ENCODE measurements at places on chromosomes 2 and 18.
A peak's percentile ranks its signal among the peaks of the same experiment; 100 is the strongest.

DNA sequence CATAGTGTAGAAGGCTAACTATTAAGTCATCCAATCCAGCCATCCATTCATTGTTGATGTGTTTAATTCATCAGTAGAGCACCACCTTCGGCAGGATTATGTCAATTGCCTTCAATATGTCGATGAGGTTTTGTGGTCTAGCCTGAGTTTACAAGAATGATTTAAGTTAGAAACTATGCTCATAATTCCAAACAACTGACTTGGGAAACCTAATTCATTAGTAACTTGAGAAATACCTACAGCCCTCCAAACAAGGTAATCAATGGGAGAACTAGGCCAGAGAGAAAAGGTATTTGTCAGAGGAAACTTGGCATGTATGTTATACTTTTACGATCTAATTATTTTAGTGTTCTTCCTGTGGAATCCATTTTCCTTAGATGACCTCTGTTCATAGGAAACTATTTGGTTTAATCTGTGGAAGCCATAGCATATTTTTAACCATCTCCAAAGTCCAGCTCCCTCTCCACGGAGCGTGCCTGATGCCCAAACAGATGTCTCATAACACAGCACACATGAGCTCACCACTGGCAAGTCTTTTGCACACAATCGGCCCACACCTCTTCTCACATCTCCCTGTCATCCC lies 148.5 kb downstream of the GFPT1 start:
- DNase-seq, result no peak

DNA sequence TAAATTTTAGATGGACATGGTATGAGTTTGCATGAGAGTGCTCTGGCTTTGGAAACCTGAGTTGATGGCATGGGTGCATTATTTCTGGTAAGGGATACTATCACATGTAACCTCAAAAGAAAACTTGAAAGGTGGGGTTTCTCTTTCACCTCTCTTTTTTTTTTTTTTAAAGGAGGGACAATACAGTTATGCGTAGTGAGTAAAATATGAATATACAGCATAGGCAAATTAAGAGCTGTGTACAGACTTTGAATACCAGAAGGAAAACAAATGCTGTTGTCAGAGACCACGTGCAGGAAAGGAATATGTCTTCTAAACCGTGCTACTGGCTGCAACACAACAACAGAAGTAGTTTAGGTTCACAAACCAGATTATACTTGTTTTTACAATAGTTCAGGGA lies 82.1 kb downstream of the MAP4K4 start:
- DNase-seq, result no peak

DNA sequence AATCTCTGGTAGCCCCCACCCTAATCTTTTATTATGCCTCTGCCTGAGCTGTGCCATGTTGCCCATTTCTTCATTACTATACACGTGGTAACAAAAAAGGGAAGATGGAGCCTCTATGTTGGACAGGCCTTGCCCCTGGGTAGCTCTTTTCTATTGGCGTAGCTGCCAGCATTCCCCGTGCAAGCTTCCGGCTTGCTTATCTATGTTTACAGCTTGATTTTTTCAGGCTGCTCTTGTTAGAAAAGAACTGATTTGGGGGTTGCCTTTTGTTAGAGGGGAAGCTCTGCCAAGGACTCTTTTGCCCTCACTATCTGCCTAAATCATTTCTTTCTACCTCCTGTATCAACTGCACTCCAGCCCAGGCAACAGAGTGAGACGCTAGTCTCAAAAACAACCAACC lies 45.5 kb upstream of the ZSWIM2 start:
- DNase-seq, result no peak

GRCh38 chr2:14901737-14902136 lies 269.2 kb downstream of the LRATD1 start:
- no peak for DNase-seq

GRCh38 chr18:51617167-51617566 lies 419.7 kb upstream of the MEX3C start:
- no peak for DNase-seq

GRCh38 chr2:172270278-172271079 lies 156.9 kb upstream of the ITGA6 start:
- peak; percentile 20 for DNase-seq

DNA sequence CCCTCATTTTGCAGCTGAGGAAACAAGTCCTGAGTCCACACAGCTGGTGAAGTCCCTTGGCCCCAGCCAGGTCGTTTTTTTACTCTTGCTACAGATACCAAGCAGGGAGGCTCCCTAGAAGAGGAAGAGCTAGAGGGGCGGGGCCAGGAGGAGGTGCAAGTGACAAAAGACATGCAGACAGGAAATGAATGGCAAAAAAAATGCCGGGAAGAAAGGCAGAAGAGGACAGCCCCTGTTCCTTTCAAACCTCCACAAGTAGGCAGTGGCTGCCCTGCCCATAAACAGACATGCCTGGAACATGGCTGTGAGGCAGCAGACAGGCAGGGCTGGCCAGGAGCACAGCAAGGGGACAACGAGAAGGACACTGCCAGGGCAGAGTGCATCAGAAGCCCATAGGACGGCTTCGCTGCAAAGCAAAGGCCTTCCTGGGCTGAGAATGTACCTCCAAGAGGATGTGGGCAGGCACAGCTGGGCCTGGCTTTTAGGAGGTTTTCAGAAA lies 108.7 kb downstream of the ZBTB7C start:
- no peak for DNase-seq

DNA sequence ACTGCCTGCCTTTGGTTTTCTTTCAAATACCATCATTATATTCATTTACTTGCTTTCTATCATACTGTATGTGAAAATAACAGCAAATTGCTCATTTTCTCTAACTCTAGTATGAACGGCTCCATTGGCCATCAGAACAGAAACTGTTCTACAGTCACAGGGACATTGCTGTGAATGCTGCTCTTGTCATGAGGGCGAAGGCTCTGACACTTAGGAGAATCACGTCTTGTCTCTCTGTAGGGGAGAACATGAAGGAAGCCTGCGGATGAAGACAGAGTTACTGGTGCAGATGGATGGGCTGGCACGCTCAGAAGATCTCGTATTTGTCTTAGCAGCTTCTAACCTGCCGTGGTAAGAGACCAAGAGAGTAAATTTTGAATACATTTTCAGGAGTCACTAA lies 41.7 kb upstream of the ELOA2 start:
- DNase-seq, result no peak

DNA sequence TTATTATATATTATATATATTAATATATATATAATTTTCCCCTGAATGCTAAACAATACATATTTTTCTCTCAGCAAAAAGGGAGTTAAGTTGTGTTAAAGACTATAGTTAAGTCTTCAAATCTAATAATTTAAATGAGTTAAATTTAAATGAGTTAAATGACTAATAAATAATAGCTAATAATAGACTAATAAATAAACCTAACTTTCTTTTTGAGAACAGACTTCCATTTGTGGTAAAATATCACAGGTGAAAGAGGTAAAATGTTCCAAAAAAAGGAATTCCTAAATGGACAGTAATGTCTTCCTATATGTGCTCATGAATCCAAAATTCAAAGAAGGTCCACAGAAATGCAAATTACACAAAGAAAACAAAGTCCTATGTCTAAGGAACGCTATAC lies 74.6 kb downstream of the SLC25A12 start:
- no peak for DNase-seq

DNA sequence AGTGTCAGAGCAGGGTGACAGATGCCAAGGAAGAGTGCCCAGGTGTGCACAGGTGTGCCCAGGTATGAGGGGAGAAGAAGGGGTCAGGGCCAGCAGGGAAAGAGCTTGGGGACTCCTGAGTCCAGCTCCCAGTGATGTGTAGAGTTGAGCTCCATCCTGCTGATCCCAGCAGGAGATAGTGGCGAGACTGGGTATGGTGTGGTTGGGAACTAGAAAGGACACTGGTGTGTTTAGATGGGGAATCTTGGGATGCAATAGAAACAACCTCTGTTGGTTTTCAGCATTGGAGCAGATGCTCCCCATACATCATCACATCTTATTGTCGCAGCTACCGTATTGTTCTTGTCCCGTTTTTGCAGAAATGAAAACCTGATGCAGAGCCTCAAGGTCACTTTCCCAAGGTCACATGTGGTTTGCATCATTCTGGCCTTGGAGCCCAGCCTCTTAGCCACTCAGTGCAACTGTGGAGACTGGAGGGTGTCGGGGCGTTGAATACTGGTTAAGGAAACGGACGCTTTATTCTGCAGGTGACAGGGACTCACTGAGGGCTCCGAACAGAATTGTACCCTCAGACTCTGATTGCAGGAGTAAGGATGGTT lies 166.7 kb downstream of the AGAP1 start:
- DNase-seq, result no peak

- no peak for DNase-seq
These were observed 139.4 kb downstream of the CYRIA start for GRCh38 chr2:16526193-16526592.

DNA sequence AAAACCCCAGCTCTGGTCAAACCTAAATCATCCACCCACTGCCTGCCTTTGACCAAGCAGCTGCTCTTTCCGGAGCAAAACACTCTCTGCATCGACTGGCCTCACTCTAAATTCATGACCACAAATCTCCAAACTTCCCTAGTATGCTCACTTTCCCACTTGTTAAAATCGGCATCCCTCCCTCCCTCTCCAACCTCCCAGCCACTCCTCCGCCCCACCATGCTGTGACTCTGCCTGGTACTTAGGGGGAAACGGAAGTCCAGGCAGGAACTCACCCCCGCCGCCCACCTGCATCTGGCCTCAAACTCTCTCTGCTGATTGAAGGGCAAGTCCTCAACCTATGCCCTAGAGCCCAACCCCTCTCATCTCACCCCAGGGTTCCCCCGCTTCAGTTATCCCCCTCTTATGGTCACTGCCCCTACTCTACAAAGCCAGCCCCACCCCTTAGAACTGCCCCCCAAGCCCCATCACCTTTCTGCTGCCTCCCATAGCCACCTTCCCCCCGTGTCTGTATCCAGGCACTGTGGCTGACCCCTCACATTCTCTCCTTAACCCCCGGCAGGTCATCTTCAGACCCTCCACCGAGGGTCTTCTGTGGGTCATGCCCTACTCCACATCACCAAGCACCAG lies 3.8 kb upstream of the ADRA2B start:
- no peak for DNase-seq

- no peak for DNase-seq
These were observed 265.7 kb downstream of the MEIS1 start for GRCh38 chr2:66700677-66701066.

DNA sequence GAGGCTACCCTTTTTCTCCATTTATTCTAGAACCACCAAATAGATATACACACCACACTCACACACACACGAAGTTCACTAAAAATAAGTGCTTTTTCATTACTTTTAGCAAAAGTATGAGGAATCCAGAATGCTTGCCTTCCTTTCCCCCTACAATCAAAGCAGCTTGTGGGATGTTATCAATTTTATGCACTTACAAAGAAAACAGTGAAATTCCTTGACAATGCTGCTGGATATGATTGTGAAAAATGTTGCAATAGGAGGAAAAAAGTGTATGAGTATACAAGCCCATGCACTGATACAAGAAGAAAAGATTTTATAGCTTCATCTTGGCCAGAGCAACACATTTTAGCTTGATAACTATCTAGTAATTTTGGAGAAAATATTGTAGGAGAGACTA lies 269.2 kb downstream of the XIRP2 start:
- no peak for DNase-seq

GRCh38 chr2:233791151-233791882 lies 13.2 kb downstream of the MROH2A start:
- no peak for DNase-seq

DNA sequence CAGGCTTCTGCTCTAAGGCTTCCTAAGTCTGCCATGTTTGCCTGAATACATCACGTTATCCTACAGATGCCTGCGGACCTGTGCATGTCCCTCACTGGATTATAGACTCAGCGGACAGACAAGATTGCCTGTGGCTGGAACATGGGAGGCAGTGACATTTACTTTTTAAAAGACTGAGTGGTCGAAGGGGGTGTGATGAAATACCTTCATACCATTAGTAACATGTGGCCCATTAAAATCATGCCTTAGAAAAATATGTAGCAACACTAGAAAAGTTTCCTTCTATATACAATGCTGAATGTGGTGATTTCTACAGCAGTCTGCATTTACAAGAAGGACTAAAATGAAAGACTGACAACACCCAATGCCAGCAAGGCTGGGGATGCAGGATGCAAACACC lies 154.4 kb downstream of the ASB1 start:
- no peak for DNase-seq

DNA sequence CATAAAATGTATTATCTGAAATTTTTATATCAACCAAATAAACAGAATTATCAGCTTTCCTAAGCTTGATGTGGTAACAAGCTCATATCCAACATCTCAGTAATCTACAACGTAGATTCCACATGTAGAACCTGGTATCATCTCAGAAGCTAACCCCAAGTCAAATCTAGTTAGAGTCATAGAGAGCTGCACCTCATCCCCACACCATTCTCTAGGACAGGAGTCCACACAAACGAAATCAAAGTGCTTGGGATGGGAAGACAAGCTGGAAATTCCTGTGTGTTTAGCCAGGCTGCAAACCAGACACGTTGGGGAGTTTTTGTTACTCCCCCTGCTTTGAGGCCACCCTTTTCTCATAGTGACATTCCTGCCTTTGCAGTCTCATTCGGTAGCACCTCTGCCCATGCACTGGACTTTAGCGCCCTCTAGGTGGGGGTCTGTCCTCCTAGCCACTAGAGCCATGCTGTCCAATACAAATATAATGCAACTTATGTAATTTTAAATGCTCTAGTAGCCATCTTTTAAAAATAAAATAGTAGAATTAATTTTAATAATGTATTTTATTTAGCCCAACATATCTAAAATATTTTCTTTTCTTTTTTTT lies 28.1 kb upstream of the SATB2 start:
- peak; percentile 49 for DNase-seq
